ENCODE measurements at places on chromosomes 13 and 19.

DNA sequence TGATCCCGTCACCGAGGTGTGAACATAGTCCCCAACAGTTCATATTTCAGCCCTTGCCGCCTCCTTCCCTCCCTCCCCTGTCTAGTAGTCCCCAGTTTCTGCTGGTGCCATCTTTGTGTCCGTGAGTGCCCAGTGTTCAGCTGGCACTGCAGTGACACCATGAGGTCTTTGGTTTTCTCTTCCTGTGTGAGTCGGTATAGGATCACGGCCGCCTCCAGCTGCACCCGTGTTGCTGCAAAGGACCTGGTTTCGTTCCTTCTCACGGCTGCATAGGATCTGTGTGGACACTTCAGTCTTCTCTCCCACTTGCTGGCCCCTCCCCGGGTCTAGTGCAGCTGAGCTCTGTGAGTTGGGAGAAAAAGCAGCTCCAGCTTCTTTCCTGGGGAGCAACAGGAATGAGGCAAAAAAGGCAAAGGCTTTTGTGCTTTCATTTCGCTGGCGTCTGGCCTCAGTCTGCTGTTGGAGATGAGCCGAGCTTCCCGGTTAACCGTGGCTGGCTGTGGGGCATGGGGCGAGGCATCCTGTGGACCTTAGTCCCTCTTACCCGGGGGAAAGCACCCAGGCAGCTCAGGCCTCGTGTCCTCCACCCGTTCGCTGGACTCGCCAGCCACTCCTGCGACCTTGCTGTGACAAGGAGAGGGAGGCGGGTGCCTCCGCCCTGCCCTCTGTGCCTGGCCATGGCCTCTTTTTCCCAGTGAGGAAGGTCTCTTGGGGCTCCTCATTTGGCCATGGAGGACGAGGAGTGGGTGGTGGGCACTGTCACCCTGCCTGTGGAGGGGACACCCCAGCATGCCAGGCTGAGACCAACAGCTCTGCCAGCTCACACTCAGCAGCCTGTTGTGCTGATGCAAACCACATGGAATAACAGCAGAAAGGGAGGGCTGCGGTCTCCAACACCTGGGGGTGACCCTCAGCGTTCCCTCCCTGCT lies 196.5 kb downstream of the TEX29 start:
- DNase-seq: no peak

DNA sequence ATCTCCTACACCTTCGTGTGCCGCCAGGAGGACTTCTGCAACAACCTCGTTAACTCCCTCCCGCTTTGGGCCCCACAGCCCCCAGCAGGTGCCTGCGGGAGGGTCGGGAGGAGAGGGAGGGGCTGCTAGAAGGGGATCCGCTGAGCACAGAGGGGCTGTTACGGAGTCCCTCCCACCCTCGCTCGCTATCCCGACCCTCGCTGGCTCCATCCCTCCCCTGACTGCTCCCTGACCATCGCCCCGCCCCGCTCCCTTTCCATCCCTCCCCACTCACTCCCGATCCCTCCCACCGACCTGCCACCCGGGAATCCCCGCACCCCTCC lies 780 bp downstream of the CD177 start:
- no peak for DNase-seq

DNA sequence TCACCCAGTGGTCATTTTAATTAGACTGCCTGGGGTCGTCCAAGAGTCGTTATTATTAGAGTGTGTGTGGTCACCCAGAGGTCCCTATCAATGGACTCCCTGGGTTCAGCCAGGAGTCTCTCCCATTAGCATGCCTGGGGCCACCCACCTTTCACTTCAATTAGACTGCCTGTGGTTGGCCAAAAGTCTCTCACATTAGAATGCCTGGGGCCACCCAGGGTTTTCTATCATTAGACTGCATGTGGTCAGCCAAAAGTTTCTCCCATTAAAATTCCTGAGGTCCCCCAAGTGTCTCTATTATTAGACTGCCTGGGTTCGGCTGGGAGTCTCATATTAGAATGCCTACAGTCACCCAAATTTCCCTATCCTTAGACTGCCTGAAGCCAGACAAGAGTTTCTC lies 1472.6 kb downstream of the UQCRFS1 start:
- DNase-seq: no peak

DNA sequence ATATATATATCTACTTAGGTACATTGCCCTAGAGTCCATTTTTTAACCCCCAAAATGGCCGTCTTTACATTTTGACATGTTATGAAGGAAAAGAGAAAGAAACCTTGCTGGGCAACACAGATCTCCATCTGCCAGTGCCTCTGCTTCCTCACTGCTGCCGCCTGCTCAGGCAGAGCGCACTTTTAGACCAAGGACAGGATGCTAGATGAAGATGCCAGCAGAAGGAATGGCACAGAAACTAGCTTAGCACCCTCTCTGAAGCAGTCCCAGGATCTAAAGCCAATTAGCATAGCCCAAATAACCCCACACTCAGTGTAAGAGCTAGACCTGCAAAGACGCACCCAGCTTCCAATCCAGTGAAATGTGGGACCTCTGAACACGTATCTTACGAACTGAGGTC lies 111.9 kb downstream of the RXFP2 start:
- DNase-seq: no peak

DNA sequence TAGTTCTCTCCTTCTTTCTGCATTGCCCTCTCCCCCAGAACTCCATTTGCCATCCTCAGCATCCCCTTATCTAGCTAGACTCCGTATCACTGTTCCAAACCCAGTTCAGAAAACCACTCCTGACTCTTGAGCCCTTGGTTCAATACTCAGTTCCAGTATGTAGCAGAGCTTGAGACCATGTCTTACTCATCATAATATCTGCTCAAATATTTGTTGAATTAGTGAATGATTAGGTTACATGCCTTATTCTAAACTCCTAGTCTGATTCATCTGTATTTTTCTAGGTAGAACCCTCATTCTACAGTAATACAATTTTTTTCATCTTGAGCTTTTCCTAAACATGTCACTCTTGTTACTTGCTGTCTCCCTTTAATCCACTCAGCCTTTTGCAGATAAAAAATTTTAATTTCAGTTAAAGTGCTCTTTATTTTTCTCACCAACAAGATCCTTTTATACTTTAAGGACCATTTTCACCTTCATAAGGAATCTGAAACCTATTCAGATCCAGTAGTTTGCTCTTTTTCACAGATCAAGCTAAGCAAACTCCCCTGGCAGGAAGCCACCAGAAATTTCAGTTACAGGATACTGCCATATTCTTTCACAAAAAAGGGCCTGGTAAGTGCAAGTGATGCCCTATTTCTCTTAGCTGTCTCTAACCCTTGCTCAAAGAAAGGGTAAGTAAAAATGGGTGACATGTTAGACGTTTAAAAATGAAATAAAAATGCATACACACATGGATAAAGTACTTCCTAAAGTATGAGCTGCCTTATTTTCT lies 23.1 kb upstream of the INTS6 start:
- no peak for DNase-seq

DNA sequence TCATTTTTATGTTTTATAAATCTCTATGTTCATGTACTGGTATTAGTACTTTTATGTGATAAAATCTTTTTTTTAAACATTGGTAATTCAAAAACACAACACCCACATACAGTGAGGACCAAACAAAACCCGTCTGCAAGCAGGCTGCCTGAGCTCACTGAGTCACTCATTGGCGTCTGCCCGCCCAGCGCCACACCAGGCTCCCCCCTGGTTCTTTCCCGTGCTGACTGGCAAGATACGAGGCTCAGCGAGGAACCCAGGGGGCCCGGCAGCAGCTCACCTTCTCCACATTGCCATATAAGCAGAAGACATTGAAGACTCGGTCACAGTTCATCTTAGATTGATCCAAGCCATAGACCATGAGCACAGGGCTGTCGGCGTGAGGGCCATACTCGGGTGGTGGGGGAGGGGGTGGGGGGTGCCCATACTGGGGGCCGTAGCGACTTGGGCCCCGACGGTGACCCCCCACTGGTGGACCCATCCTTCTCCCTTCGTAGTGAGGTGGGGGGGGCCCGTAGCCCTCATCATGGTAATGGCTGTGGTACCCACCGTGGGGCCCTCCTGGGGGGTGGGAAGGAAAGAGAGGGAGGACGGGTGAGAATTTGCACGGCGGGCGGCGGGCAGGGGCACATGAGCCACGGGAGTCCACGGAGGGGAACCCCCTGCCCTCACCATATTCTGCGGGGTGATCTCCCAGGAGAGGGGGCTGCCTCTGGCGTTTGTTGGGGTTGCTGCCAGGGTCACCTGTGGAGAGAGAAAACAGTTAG lies 8.4 kb upstream of the ECH1 start:
- DNase-seq: no peak
